ENCODE measurements at places on chromosomes 6 and 20.
A peak's percentile ranks its signal among the peaks of the same experiment; 100 is the strongest.

GRCh38 chr6:25655723-25656122 is 3.7 kb downstream of the SCGN start:
- no peak for DNase-seq

GRCh38 chr6:126172131-126172530 is 167.8 kb upstream of the CENPW start:
- DNase-seq = no peak

GRCh38 chr20:50136822-50137599 is 16.5 kb downstream of the PEDS1 start:
- DNase-seq = no peak

DNA sequence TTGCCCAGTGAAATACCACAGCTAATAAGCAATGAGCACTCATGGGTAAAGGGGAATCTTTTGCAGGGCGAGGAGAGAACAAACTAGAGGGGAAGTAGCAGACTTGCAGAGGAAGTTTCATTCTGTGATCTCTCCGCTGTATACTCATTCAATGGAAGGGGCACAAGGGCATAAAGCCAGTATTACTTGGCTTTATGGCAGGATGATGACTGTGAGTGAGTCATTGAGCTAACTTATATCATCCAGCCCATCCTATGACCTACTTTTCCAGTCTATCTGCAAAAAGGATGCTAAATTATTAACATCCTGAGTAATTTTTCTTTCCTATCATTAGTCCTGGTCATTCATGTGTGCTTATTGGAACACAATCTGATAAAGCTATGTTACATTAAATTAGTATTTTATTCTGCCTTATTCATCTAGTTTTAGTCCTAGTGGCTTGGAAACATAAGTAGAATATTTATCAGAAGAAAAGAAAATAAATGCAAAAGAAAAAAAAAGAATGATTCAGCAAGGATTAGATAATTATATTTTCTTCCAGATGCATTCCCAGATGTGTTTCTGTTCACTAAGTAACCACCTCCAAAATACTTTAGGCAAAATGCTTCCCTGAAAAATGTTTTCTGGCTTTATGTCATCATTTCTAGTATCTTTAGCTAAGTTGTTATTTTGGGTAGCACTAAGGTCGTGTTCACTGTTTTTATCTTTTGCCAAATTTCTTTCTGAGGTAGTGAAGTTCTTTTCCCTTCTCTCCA is 471.7 kb downstream of the CDKAL1 start:
- DNase-seq = no peak

- no peak for DNase-seq
These were observed 185.6 kb downstream of the OR2B2 start for GRCh38 chr6:27726619-27727023.

DNA sequence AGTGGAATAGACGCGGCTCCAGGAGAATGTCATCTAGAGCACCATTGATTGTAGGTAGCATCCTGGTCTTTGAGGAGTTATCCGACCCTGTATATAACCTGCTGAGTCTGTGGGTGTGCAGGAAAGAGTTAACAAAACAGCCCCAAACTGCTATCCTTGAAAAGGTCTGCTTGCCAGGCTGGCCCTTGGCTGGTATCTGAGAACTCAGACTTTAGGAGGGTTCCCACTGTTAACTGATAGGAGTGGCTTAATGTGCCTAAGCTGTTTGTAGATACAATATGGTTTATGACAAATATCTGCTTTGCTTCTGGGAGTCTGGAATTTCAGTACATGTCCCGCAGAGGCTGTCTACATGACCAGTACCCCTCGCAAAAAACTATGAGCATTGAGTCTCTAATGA is 27.6 kb upstream of the MCUR1 start:
- no peak for DNase-seq

GRCh38 chr20:54372313-54372712 is 103.1 kb upstream of the DOK5 start:
- DNase-seq = no peak

- DNase-seq = peak; percentile 60
These were observed 747 bp upstream of the PTPRA start for GRCh38 chr20:2872459-2873009.

- no peak for DNase-seq
These were observed 1.9 kb downstream of the KCNQ5 start for GRCh38 chr6:72623808-72624207.

DNA sequence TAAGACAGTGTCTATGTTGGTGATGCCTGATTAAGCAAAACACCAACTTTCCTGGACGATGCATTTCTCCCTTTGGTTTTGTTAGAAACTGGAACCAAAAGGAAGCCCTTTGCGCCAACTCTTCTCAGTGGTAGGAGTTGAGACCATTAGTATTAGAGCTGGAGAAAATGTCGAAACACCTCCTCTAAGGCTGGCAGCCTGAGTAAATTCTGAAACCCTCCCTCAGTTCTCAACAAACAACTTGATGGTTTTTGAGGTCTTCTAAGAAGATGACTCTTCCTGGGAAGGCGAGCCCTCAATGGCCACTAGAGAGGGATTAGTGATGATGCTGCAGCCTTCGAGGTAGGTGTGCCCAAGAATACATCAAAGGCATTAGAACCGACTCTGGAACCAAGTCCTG is 78.4 kb upstream of the CCN6 start:
- no peak for DNase-seq

- DNase-seq = no peak
These were observed 176.3 kb upstream of the CDYL start for GRCh38 chr6:4599924-4600323.

DNA sequence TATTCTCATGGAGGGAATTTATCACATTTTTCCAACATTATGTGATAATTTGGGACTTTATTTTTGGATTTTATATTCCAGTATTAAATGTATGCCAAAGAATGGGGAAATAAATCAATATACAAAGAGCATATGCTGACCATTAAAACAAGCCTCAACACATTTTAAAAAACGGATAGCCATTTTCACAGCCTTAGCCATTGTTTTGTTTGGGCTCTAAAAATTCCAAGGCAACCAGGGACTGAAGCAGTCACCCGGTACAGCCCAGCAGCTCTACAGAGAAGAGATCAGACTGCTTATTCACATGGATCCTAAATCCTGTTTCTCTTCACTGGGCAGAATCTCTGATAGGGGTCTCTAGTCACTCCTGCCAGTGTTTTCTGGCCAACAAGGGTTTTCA is 150.2 kb upstream of the OGFRL1 start:
- no peak for DNase-seq

DNA sequence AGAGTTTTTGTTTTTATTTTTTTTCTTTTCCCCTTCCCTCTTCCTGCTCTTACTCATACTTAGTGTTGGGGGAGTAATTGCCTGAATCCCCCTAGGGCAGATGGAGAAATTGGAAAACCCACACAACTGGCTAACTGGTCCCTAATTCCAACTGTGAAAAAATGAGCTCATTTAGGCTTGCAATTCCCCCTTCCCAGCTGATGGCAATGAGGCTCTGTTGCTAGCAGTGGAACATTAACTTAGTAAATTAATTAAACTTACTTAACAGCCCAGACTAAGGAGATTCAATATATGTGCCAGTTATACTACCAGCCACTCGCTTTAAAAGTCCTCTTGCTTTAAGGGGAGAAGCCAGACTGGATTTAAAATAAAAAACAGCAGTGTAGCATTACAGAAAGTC is 76.6 kb downstream of the PKHD1 start:
- DNase-seq = no peak

DNA sequence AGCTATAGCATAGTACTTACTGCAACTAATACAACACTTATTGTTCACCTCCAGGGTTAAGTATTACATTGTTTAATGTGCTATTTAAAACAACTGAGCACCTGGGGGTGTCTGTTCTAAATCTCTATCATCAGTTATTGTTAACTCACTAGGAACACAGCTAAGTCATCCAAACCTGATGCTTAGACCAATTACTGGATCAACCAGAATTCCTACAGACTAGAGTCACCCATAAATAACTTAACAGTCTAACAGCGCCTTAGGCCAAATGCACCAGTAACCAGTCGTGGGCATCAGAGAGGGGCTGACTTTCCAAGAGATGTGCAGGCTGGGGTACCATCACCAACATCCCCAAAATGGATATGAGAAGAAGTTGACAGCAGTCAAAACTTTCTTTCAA is 110.7 kb downstream of the ADTRP start:
- no peak for DNase-seq

GRCh38 chr6:80728101-80728750 is 621.8 kb downstream of the BCKDHB start:
- DNase-seq = no peak

GRCh38 chr6:29414588-29414987 is at the start of gene OR12D1:
Gene OR12D1 (plus strand): TSS chr6:29414928.
- DNase-seq = no peak

- no peak for DNase-seq
These were observed 671.7 kb upstream of the CITED2 start for GRCh38 chr6:140046016-140046632.

DNA sequence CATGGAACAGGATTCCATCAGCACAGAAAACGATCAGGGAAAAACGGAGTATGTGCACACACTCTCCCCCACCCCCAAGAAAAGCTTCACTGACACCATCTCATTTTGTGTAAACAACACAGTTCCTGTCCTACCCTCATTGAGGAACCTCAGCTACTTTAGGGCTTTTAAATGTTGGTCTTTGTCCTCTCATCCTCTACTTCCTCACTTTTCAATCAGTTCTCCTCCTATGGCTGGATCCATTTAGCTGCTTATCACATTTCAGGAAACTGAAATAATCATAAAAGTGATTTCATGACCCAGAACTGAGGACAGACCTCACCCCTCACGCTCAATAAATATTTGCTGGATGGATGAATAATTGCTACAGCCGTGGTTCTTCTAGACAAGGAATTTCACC is 33.1 kb upstream of the PNRC1 start:
- no peak for DNase-seq

- DNase-seq = no peak
These were observed 60.6 kb upstream of the FAM184A start for GRCh38 chr6:119138906-119139541.

- peak; percentile 46 for DNase-seq
These were observed 539.4 kb upstream of the JARID2 start for GRCh38 chr6:14706378-14706929.

DNA sequence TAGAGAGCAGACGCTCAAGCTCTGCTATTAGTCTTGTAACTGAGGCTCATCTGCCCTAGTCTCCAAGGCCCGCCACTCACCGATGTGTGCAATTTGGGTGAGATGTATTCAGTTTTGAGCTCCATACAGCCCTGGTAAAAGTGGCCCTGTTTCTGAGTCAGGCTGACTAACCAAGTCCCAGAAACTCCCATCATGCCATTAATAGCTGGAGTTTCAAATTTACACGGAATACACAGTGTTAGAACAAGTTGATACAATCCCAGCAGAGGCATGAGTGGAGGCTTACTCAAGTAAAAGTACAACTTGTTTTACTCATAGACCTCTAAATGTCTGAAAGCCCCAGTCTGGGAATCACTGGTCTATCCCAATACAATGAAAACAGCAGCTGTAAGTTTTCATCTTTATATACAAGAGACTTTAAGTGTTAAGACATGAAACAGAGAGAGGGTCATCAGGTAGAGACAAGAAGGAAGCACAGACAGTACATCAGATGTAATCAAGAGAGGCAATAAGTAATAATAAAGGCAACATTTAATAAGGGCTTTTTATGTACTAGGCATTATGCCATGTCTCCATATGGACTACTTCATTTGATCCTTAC is 42.4 kb downstream of the RTN4IP1 start:
- DNase-seq = no peak
